ENCODE measurements at places on chromosomes 5 and 9.

GRCh38 chr5:58085800-58086199, 374.1 kb downstream of the PLK2 start:
- DNase-seq = no peak

- DNase-seq = no peak
Observed at GRCh38 chr5:61342071-61342501, 10.0 kb downstream of the ZSWIM6 start.

DNA sequence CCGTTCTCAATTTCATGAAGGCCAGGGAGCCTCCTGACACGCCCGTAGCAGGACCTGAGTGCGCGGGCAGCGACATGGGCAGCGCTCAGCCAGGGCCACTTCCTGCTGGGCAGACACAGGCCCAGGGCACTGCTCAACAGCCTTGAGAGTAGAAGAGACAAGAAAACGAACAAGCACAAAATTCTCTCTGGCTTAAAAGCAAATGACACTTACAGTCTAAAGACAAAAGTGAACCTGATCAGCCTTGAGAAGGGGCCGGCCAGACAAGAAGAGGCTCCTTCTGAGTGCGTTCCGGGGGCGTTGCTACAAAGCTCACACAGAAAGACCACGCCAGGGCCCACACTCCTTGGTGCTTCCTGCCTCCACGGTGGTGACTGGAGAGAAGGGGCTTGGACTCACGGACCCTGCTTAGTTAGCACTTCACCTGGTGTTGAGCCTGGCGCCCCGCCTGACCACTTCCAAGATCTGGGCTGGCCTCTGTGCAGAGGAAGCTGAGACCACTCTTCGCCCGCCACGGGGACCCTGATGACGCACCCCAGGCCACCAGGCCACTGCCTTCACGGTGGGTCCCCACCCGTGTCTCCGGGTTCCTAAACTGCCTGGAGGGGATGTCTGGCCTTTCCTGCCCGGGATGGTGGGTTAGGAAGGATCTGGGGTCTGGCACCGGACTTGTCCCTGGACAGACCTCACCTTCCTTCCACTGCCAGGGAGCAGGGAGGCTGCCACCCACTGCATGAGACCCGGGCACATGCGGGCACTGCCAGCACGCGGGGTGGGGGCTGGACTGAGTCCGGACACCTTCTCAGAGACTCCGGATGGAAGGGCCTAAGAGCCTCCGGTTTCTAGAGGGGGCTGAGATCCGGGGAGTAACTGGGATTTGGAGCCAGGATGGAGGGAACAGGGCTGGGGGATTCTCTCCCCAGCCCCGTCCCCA, 1.3 kb downstream of the SLC12A7 start:
- DNase-seq = no peak

GRCh38 chr9:20549053-20549452, 73.2 kb downstream of the MLLT3 start:
- no peak for DNase-seq

DNA sequence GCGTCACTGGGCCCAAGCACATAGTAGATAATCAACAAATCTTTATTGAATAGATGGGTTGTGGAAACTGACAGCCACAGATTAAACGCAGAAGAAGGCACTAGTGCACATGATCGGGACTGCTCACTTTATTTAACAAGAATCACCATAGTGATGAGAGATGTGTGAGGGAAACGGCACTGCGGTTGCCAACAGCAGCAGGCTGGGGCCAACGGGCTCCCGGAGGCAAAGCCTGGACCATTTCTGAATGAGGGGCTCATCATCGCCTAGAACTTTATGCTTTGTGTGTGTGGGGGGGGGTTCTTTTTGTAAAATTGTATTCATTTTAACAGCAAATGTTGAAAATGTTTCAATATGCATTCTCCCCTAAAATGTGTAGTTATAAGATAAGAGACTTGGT, 61.9 kb upstream of the RUFY1 start:
- no peak for DNase-seq

GRCh38 chr5:110304176-110304575, 422.3 kb downstream of the TMEM232 start:
- DNase-seq = no peak

GRCh38 chr9:27308691-27309390, 11.9 kb upstream of the EQTN start:
- DNase-seq = no peak

- DNase-seq = no peak
Observed at GRCh38 chr5:104967806-104968410, 1405.3 kb upstream of the NUDT12 start.

Data from left kidney (tissue), 8 donors.